ENCODE measurements at places on chromosomes 12 and 14. TPM values are rescaled to one million over a fixed set of nuclear protein-coding genes. Genes with fewer than 3 reads are reported as not detected.

Gene CCDC184
- 0.18 TPM for total RNA-seq

DNA sequence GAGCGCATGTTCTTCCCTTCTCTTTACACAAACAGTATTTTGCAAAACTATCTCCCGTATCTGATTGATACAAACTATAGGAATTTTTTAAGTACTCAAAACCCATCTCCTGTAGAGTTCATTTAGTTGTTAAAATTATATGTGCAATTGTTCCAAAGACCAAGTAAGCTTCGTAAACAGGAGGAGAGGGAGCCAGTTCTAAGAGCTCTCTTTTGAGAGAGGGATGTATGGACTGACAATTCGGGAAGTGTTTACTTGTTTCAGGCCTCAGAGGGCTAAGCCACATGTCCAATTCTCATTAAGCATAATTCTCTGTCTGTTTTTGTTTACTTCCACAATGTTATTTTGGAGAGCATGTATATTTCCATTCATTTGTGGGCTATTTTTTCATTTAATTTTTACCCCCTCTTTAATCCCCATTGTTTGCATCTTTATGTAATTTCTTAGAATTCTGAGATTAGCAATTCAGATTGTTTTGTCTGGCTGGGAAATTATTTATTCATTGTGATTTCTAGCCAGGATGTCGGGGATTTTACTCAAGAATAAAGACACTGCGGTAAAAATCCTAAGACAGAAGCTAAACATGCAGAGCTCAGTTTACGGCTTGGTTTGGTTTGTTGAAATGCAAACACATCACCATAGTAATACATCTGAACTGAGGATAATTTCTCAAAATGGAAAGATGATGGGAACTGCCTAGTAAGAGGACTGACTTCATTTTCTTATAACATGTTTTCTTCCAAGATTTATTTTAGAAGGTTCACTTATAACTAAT, 126.8 kb downstream of the KCNK10 start:
- no peak for DNase-seq

Gene FGFR1OP2
- 42.7 TPM for total RNA-seq

GRCh38 chr12:56897844-56898361, 36.3 kb downstream of the SDR9C7 start:
- no peak for DNase-seq

DNA sequence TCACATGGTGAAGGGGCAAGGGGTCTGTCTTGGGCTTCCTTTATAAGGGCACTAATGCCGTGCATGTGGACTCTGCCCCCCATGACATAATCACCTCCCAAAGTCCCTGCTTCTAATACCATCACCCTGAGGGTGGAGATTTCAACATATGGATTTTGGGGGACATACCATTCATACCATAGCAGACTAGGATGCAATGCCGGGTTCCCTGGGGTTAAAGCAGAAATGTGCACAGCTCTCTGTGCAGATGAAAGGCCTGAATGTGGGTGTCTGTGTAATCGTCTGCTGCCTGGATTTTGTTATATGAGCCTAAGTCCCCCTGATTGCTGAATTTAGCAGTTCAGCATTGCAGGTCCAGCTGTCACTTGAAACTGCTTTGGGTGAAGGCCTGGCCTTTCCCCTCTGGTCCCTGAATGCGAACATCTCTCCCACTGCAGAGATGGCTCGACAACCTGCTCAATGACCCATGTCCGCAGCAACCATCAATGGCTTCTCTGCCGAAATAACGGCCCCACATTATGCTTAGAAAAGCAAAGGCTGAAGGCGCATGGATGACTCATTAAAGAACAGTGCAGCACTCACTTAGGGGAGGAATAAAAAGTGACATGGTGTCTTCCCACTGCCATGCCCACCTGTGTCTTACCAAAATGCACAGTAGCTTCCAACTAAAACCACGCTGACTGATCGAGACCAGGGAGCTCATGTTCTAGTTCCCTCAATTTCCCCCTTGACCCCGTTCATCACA, 286.3 kb downstream of the DPF3 start:
- DNase-seq, result no peak

- DNase-seq, result no peak
Measured at GRCh38 chr12:95004610-95005009, 1.1 kb upstream of the NDUFA12 start.

- DNase-seq, result no peak
Measured at GRCh38 chr14:70934502-70935134, 27.4 kb downstream of the PCNX1 start.

- DNase-seq, result no peak
Measured at GRCh38 chr14:22468830-22469229, 120.2 kb downstream of the DAD1 start.

DNA sequence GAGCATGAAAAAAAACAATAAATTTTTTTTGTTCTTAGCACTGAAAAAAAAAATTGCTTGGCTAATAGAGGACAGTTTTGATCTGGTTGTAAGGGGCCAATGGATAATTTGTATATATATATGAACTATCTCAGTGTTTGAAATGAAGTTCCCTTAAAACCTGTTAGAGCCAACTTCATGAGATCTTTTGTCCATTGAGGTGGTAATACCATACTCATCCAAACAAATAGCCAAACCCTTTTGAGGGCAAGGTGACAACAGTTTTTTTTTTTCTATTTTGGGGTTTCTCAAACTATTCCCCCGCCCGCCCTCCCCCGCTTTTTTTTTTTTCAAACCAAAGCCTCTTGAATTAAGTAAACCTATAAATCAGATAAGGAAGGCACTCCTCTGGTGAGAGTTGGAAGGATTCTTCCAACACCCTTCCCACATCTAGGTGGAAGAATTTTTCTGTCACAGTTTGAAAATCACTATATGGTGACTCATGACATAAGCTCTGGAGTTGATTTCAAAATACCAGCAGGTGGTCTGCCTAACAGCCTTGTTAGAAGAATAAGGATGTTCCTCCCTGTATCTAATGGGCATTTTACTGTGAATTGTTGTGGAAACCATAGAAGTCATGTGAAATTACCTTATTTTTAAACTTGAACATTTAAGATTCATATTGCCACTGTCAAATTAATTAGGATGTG, 10.2 kb downstream of the ARHGAP5 start:
- no peak for DNase-seq

GRCh38 chr12:59938190-59938962, 342.5 kb downstream of the SLC16A7 start:
- DNase-seq, result no peak

Measured in activated B cell treated with CpG ODN at 0.5 μM for 24 hours (primary cell).